Placental pericyte (primary cell): ENCODE measurements at places on chromosomes 2 and 18. TPM values are rescaled to one million over a fixed set of nuclear protein-coding genes. Genes with fewer than 3 reads are reported as not detected.

ADAM23 gene
- total RNA-seq = 3.9 and 11.6 TPM in 2 replicates

ATL2 gene
- 60.2 and 85.6 TPM in 2 replicates for total RNA-seq

RTN4 gene
- 313 and 609 TPM in 2 replicates for total RNA-seq

SERPINB7 gene
- 1.5 and 33.6 TPM in 2 replicates for total RNA-seq

ALPI gene
- total RNA-seq = not detected in 2 replicates

HOXD3 gene
- 2.6 TPM in 1 of 2 replicates, not detected in the other for total RNA-seq

DNAH6 gene
- under 0.01 TPM in 2 replicates for total RNA-seq

FBXO15 gene
- total RNA-seq = 0.66 and 1.3 TPM in 2 replicates

MARS2 gene
- total RNA-seq = 4.4 and 14.0 TPM in 2 replicates

FAM117B gene
- 2.6 and 11.2 TPM in 2 replicates for total RNA-seq

CHST9 gene
- not detected in 2 replicates for total RNA-seq

SNED1 gene
- 2.2 and 16.6 TPM in 2 replicates for total RNA-seq

AGAP1 gene
- total RNA-seq = 15.5 and 28.6 TPM in 2 replicates

SERPINB10 gene
- 0.57 and 1.1 TPM in 2 replicates for total RNA-seq

COL4A3 gene
- under 0.01 TPM in 1 of 2 replicates, not detected in the other for total RNA-seq

SLC5A7 gene
- total RNA-seq = not detected in 2 replicates

CYB5A gene
- 23.5 and 142 TPM in 2 replicates for total RNA-seq

GPR39 gene
- total RNA-seq = 2.6 and 21.2 TPM in 2 replicates

SLC14A1 gene
- 13.6 and 18.2 TPM in 2 replicates for total RNA-seq

UGT1A8 gene
- not detected in 2 replicates for total RNA-seq
